CD4-positive, alpha-beta T cell treated with Interleukin-6 at 100 ng/mL for 8 hours (primary cell): ENCODE measurements at places on chromosomes 16 and 17.

DNA sequence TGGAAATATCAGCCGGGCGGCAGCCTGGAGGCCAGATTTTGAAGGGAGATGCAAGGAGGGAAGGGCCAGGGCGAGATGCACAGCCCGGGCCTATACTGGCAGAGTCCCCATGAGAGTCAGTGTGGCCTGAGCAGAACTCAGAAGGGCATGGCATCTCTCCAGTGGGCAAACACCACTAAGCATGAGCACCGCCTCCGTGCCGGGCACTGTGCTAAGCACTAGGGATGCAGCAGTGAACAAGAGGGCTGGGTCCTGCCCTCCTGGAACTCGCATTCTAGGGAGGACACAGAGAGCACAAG, 33.5 kb downstream of the TK2 start:
- DNase-seq = no peak

GRCh38 chr16:8355675-8356074, 234.6 kb downstream of the TMEM114 start:
- no peak for DNase-seq

GRCh38 chr17:73227379-73227778, 34.3 kb downstream of the CPSF4L start:
- no peak for DNase-seq

GRCh38 chr17:57099165-57099564, 14.1 kb downstream of the AKAP1 start:
- no peak for DNase-seq

GRCh38 chr16:22670044-22670536, 143.9 kb upstream of the HS3ST2 start:
- DNase-seq = no peak

GRCh38 chr17:7058831-7059447, 15.0 kb upstream of the SLC16A11 start:
- no peak for DNase-seq

DNA sequence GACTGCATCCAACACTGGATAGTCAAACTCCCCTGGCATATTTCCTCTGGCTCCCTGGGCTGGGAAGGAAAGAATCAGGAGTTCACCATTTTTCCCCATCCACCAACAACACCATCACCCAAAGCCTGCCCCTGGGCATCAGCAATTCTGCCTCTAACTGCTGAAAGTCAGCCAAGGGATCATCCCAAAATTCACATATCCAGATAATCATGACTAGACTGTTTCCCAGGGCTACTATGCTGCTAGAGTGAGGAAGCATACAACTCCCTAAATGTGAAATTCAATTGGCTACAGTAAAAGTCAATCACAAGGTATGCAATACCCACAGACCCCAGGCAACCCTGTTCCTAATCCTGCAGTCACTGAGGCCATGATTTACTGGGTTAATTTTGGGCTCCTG, 230.6 kb downstream of the C16orf95 start:
- DNase-seq = no peak

- DNase-seq = no peak
These were observed 9.1 kb upstream of the CRISPLD2 start for GRCh38 chr16:84810518-84811273.

DNA sequence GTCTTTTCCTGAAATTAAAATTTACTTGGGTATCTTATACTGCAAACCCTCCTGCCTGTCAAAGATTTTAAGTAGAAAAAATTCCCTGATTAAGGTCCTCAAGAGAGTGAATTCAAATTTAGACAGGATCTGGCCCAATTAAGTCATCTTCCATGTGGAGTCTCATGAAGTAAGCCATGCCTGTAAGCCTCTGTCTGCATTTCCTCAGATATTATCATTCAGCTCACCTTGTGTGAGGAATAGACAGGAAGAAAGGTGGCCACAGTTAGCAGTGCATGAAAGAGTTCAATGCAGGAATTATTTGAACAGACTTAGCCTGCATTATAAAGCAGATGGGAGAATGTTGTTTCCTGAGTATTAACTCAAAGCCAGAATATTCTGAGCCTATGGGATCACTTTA, 174.7 kb downstream of the HS3ST3A1 start:
- no peak for DNase-seq

GRCh38 chr17:15998031-15998562, 1.4 kb downstream of the ZSWIM7 start:
- DNase-seq = no peak
